ENCODE measurements at places on chromosomes 11 and 22.

GRCh38 chr11:2095542-2095941, 43.6 kb downstream of the IGF2 start:
- no peak for DNase-seq

DNA sequence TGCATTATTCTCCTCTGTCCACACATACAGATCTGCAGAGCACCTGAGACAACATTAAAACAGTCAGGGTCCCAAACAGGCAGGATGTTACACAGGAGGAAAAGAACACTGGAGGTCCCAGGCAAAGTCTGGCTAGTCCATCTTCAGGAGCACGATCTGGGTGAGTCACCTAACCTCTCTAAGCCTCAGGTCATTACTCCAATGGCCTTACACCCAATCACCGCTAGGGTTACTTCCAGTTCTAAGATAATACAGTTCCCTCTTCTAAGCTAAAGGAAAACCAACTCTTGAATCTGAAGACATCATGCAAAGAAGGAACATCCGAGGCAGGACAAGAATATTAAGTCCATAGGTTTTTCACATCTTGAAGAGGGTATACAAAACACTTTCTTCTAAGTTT, 24.5 kb downstream of the ASCC2 start:
- no peak for DNase-seq

- no peak for DNase-seq
Observed at GRCh38 chr11:115084231-115084630, 405.9 kb downstream of the NXPE2 start.

DNA sequence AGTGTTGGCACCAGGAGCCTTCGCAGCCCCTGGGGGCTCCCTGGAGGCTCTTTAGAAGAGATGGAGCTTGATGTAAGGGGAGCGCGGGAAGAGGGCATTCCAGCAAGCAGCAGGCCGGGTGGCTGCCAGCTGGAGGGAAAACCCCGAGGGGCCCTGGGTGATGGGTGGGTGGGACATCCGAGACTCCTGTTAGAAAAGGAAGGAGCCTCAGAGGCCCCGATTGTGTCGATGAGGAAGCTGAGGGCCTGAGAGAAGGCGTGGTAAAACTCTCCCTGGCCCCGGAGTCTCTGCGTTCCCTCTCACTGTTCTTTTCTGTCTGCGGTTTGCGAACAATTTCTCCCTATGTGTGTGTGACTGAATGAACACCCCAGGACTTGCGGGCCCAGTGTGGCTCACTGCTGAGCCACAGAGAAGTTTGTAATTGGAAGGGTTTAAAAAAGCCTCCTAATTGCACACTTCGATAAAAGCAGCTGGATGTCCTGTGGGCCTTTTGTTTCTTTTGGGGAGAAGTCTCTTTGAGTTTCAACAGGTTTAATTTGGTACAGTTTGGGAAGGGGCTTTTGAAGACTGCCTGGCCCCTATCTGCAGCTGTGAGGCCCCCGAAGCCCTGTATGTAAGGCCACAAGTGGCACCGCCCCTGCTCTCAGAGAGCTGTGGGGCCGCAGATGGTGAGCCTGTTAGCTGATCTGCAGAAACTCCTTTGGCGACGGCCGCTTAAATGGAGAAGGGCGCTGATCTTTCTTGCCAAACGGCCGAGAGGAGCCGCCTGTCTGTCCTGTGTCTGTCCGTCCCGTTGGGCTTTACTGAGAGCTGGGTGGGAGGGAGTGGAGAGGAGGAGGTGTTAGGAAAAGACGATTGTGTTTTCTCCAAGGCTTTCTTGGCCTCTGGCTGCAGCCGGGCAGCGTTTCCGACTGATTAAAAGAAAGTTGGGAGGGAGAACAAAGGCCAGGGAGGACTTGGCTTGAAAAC, 2.0 kb downstream of the FBLN1 start:
- no peak for DNase-seq

DNA sequence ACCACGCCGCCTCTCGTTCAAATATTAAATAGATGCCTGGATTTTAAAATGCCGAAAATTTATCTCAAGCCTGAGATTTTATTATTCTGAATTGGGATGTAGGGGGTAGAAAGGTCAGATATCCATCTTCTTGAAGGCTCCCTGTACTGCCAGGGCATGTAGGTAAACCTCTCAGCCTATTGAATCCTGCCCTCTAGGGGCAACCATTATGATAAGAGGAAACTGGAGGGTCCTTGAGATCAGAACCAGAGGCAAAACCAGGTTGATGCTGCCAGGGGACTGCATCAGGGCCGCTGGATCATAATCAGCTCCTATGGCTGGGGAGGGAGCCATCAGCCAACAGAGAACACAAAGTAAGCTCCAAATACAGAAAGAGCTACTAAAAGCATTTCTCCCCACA, 92.4 kb downstream of the KCNC1 start:
- no peak for DNase-seq

DNA sequence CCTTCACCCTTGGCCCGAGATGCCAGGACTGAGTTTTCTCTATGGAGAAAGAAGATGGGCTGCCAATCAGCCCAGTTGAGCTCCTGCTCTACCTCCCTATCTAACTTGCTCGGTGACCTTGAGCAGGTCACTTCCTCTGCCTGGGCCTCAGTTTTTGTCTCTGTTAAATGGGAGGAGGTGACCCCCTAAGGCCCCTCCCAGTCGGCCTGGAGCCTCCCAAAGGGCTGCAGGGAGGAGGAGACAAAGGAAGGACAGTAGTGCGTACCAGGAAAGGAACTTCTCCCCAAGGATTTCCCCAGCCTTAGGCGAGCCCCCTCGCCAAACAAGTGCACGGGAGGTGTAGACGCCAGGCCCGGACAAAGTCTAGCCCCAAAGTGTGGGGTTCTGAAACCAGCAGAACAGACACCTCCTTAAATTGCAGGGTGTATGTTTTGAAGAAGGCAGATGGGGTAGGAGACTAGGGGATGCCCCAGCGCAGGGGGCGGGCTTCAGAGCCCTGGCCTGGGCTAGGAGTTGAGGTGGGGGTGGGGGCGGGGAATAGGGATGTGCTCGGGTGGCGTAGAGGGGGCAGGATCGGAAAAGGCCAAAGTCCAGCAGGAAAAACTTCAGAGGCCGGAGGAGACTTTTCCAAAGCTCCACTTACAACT, 1.0 kb downstream of the CBX7 start:
- no peak for DNase-seq

DNA sequence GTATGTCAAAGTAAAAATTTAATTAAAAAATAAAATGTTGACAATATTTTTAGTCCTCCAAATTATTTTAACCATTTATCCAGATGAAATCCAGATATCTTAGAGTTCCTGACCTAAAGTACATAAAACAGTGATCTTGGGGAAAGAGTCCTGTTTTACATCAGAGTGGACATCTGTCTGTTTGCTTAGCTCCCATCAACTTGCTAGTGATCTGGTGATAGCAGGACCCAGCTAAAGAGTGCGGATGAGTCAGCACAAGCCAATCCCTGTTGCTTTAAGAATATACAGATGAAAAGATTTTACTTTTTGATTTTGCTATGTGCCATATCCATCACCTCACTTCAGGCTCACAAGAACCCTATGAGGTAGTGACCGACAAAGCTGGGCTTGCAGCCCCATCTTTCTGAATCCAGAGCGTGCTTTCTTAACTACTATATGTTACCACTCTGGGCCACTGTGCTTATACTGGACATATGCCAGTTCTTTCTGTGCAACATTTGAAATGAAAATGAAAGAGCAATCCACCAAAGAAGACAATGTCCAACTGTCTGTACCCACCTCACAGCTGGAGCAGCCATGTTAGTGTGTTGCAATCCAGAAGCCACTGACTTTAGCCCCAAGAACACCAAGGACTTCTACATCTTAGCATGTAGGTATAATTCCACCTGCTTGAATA, 167.6 kb upstream of the SESN3 start:
- no peak for DNase-seq

DNA sequence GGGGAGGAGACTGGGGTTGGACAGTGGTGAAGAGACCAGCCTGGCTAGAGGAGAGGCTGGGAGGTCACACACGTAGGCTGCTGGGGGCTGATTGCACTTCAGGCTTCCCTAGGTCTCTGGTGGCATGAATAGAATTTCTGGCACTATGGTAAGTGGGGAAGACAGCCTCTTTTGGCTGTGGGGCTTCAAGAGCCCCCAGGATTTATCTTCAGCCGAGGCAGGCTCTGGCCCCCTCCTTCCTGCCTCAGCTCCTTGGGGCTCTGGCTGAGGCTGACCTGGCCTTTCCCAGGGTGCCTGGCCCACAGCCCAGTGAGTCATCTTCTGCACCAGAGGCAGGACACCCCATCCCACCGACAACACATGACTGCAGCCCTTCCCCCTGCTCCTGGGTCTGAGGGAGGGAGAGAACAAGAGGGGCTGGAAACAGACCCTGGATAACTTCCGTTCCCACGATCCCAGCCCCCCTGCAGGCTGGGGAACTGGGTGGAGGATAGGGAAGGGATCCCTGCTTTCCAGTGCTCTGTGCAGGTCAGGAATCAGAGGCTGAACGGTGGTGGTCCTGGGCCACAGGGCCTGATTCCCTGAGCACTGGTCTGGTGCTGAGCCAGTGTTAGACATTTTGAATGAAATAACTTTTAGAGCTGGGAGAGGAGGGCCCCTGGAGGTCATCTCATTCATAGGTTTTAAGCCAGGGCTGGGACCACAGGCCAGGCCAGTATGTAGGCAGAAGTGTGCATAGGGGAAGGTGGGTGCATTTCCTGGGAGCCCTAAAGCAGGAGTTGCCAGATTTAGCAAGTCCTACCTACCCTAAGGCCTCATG, 26.5 kb downstream of the ARHGEF17 start:
- DNase-seq: no peak

DNA sequence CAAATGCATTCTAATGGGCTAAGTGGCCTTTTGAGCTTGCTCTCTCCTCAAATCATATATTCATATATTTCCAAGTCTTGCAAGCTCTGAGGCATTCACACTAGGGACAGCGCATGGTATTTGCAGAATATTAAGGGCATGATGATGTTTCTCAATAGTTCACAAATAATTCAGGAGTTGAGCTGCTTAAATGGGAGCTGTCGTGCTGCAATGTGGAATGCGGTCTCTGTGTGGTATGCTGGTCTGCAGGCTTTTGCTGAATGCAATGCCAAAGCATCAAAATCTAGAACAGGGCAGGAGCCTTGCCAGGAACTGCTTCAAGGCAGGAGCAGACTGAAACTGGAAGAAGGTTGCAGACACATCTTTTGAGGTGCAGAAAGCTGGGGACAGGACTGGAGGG, 1060.0 kb downstream of the TBC1D22A start:
- DNase-seq: no peak

DNA sequence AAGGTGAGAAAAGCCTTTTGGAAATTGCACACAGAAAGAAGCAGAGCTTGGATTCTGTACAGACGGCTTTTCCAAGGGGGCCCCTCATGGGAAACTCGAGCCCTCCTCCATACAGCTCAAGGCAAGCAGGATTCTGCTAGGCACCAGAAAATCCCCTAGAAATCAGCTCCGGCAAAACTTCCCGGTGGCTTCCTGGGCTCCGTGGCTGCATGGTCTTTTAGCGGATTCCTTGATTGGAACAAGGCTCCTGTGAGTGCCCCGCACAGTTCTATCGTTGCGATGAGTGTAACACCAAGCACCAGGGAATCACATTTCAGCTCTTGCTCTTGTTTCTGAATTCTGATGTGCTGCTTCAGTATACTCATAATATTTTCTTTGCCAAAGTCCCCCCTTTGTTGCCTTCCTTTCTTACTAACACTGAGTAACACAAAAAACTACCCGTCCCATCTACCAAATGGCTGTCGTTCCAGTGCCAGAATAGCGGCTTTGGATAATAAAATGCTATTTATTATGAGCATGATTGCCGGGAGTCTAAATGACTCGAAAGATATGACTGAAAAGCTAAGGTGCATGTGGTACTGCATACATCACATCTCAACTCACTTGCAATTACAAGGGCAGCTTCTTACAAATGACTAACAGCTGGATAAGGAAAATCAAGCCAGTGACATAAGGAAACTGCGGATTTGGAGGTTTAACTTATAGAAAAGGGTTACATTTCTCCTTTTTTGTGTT, 494.1 kb downstream of the DLG2 start:
- no peak for DNase-seq

- DNase-seq: no peak
Observed at GRCh38 chr22:34834059-34834458, 231.9 kb upstream of the ISX start.

- DNase-seq: no peak
Observed at GRCh38 chr11:77438487-77438886, 35.4 kb downstream of the PAK1 start.

DNA sequence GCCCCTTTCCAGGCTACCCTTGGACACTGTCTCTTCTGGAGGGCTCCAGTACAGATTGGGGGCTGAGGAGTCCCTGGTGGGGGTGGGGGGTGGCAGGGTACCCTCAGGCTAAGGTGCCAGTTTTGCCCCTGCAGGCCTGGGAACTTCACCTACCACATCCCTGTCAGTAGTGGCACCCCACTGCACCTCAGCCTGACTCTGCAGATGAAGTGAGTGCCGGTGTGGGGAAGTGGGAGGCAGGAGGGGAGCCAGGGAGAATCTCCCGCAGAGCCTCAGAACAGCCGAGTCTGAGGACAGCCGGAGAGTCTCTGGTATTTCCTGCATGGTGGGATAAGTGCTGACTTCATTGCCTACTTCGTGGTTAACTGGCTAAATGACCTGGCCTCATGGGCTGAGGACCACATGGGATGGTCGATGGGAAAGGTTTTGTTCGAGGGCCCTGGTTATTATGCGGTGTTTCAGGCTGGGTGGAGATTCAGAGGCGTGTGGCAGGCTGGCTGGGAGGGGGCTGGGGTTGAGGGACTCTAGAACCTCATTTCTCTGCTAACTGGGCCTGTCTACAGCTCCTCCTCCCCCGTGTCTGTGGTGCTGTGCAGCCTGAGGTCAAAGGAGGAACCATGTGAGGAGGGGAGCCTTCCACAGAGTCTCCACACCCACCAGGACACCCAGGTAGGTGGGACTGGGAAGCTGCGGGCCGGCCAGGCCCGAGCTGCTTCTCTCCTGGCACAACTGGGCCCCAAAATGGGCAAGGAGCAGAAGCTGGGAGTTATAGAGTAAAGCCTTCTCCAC, 8.5 kb downstream of the TMEM258 start:
- no peak for DNase-seq

- no peak for DNase-seq
Observed at GRCh38 chr11:9775398-9775779, 111.5 kb downstream of the SWAP70 start.

DNA sequence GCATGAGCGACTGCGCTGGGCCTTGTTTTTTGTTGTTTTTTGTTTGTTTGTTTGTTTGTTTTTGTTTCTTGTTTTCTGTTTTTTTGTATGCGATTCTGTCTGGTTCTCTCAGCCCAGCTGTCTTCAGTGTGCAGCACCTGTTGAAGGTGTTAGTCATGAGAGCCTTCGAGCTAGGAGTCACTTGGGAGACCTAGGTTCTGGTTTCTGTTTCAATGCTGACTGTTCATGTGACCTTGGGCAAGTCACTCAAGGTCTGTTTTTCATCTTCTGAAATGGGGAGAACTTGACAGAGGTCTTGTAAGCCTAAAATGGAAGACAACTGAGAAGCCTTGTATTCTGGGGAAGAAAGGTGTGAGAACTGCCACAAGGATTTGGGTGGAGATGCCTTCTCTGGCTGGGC, 1.8 kb downstream of the DCPS start:
- no peak for DNase-seq
